ENCODE measurements at places on chromosomes 12 and 14.

- no peak for DNase-seq
These were observed 20.2 kb upstream of the OASL start for GRCh38 chr12:121059031-121059898.

GRCh38 chr12:74985293-74985985, 224.2 kb downstream of the KCNC2 start:
- DNase-seq: no peak

DNA sequence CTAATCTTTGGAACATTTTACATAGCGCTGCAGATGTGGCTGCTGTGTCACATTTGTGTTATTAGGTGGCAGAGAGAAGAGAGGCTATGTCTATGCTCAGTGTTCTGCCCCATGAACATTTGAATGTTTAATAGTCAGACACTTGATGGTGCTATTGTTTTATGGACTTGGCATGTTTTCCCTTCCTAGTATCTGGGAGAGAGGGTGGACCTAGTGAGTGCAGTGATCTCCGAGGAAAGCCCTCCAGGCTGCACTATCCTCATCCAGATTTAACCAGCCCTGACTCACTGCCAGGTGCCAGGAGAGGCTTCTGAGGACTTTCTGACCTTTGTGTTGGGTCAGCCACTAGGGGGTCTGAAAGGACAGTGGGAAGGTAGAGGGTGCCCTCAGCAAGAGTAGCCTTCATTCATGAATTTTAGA, 24.3 kb downstream of the ZFC3H1 start:
- DNase-seq: no peak

DNA sequence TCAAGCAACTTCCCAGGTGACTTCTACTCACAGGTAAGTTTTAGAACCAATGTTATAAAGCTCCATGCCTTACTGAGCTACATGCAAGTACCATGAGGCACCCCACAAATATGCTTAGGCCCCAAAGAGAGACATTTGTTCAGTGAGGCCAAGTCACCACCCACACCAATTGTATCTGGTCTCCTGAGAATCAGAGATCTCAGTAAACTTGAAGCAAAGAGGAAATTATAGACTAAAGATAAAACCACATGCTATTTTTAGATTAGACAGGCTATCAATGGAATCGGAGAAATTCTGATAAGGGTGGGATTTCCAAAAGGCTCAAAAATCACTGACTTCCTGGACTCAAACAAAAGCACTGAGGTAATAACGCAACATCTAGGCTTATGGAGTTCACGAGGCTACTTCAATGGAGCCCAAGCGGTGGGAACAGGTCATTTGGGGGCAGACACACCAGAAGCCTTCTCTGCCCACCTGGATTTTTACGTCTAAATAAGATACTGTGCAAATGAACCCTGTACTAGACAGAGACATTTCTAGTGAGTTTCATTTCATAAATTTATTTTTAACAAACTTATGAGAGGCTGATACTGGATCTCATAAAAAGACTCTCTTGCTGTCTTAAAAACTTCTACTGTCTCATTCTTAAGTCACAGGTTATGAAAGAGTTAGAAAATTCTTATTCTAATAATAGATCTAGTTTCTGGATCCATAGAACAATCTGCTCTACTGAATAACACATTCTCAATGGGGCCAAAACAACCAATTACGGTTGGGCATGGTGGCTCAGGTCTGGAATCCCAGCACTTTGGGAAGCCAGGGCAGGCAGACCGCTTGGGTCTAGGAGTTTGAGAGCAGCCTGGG, 7.7 kb downstream of the SLC15A4 start:
- DNase-seq: no peak

GRCh38 chr14:36068777-36069534, 107.6 kb downstream of the PTCSC3 start:
- DNase-seq: peak; percentile 80

- peak; percentile 92 for DNase-seq
These were observed 193.9 kb downstream of the BCAT1 start for GRCh38 chr12:24754690-24755638.

- DNase-seq: peak; percentile 20
These were observed 440.0 kb downstream of the SLC16A7 start for GRCh38 chr12:60035835-60036234.

- DNase-seq: peak; percentile 64
These were observed 963 bp downstream of the TCTN2 start for GRCh38 chr12:123671876-123672275.

DNA sequence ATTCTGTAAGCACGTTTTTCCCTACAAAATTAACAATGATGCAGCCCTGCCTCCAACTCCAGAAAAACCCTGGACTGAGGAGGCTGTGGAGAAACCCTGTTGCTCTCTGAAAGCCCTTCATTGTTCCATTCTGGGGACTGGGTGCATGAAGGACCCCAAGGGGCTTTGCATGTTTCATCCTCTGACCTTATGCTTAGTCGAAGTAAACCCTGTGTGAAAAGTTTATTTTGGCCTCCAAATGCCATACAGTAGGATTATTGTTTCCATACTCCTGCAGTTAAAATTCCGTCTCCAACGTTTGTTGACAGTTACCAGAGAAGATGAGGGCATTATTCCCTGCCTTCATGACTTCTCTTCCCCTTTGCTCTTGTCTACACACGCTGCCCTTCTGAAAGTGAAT, 46.0 kb downstream of the CKB start:
- no peak for DNase-seq

GRCh38 chr12:105352940-105353635, 22.6 kb downstream of the C12orf75 start:
- DNase-seq: no peak

DNA sequence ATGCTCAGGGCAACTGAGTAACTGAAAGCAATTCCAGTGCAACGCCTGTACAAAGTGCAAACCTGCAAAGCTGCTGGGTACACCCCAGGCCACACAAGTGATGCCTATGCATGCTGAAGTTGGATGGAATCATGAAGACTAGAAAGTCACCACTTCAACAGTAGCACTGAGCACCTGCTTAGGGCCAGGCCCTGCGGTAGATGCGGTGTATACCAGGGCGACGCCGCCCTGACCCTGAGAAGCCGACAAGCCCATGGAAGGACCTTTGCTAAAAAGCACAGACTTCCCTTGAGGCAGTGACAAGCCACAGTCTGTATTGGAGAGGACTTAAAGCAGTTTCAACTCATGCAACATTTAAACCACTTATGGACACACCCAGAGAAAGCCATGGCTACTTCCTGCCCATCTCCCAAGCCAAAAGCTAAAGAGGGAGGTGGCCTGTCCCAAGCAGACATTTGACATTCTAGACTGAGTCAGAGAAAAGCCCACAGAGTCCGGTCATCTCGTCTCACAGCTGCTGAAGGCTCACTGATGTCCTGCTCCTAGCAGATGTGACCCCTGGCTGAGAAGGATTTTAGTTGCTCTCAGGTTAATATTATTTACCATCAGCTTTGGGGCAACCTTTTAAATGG, 843.9 kb upstream of the TMEM132C start:
- DNase-seq: no peak

DNA sequence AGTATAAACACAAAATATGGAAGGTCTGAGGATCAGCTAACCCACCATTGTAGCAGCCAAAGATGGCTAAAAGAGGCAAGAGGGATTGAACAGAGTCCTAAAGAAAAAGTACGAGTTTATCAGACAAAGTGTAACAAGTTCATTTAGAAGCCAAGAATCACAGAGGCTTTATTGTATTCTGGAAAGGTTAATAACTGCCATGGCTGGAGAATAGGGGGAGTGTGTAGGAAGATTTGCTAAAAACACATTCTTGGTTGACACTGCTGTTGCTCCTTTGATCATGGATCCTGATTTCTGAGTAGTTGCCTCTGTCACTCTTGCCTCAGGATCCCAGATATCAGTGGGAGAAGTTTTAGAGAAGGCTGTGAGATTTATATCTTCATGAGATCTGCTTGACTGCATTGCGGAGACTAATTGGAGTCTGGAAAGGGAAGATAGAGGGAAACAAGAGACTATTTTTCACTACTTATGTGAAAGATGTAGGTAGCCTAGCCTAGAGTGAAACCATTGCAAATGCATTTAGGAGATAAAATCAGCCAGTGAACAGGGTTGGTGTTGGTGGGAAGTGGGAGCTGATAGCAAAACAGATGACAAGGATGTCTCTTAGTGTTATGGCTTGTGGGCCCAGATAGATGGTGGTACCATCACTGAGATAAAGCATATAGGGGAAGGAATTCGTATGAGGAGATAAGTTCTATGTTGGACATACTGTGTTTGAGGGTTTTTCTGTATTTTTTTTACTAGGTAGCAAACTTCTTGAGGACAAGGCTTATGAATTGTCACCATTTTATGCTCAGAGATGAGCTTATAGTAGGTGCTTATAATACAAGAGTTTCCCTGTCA, 402.9 kb upstream of the PDE3A start:
- DNase-seq: no peak

DNA sequence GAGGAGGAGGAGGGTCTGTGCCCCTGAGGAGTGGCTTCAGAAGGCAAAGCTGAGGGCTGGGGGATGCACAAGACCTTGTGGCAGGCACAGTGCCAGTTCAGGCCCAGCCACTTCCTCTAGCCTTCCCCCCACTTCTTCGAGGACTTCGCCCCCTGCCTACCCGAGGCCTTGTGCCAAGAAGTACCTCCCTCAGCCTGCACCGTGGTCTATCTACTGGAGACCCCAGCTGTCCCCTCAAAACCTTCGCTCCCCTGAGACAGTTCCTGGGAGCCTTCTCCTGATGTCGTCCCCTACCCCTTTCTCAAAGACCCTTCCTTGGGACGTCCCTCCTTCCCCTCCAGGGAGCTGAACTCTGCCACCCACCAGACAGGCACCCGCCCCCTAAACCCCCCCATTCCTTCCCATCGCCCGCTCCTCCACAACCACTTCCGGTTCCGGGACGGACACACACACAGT, 604 bp downstream of the ZNF384 start:
- no peak for DNase-seq

GRCh38 chr12:46983393-46983793, 96.0 kb upstream of the PCED1B start:
- DNase-seq: no peak

DNA sequence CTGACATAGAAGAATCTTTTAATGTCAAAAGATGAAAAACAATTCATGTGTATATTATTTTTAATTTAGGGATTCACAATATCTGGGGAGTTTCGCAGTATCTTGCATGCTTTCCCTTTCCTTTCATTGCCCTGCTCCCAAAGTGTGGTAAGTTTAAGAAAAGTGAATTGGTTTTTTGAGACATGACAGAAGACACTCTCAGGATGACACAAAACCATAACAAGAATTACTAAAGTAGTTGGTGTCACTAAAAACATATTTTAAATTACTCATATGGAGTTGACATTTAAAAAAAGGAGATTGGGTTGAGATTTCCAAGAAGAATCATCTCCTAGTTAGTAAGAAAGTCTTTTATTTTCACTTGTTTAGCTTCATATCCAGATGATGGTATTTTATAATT, 5.1 kb upstream of the PCNX1 start:
- no peak for DNase-seq

- DNase-seq: no peak
These were observed 1001.0 kb downstream of the VRK1 start for GRCh38 chr14:97798176-97798575.

- DNase-seq: no peak
These were observed 903 bp downstream of the BRF1 start for GRCh38 chr14:105299654-105300541.

GRCh38 chr12:54981796-54982195, 2.8 kb downstream of the TESPA1 start:
- no peak for DNase-seq

DNA sequence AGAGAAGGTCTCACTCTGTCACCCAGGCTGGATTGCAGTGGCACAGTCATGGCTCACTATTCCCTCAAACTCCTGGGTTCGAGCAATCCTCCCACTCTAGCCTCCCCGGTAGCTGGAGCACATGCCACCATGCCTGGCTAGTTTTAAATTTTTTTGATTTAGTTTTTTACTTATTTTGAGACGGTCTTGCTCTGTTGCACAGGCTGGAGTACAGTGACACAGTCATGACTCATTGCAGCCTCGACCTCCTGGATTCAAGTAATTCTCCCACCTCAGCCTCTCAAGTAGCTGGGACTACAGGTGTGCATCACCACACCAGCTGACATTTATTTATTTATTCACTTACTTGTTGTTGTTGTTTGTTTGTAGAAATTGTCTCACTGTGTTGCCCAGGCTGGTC, 22.2 kb upstream of the DIP2B start:
- DNase-seq: peak; percentile 34

DNA sequence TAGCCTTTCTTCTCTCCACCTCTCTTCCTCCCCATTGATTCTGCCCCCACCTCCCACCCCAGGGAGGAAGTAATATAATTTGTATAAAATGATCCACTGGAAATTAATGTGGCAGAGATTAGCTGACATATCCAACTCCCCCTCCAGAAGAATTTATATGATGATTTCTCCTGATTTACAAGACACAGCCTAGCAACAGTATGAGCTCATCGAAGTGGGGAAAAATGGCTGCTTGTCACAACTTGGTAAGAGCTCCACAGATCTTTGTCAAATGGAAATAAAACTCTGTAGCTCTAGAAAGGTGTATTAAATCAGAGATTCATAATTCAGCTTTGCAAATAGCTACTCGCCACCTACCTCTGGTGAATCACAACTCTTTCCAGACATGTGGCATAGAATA, 195.7 kb downstream of the NOVA1 start:
- no peak for DNase-seq

GRCh38 chr14:34981743-34982420, 910 bp upstream of the SRP54 start:
- DNase-seq: no peak

GRCh38 chr12:51926718-51927117, 19.4 kb downstream of the ACVRL1 start:
- DNase-seq: peak; percentile 47

DNA sequence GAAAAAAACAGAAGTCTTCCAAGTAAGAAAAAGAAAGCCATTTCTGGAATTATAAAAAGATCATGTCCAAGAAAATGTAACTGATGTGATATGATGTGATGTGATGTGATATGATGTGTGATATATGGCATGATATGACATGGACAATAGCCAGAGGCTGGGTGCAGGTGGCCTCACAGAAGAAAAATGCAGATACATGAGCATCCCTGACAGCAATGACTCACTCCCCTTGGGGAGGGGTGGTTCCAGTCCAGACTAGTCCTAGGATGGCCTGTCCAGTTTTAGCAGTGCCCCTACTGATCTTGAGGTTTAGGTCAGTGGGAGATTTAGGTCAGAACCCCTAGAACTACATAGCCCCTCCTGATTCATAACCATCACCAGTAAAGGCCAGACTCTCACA, 3.5 kb upstream of the RHOJ start:
- DNase-seq: peak; percentile 5

DNA sequence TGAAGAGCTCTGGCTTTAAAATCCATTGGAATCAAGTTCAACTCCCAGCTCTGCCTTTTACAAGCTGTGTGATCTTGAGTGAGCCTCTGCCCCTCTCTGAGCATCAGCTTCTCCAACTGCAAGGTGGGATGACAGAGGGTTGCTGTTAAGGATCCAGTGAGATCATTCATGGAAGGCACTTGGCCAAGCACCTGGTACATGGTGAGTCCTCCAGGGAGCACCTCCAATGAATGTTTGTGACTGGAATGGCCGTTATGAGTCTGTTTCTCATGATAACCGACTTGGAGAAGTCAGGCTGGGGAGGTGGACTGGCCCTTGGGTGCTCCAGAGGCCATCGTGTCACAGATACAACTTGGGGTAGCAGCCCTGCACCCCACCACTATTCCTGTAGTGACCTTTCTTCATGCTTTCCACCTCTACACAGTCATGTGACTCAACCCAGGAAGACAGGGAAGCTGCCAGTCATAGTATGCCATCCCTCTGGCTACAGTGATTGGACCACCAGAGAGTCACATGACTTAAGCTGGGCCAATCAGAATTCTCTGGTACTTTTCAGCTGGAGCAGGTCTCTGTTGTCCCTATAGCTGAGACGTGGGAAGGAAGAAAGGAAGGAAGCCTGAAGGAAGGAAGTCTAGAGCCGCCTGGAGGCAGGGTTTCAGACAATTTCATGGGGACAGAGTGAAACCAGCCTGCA, 146.5 kb upstream of the MYL2 start:
- DNase-seq: peak; percentile 3
